Regular cardiac myocyte (primary cell): ENCODE measurements at places on chromosomes 4 and X. TPM values are rescaled to one million over a fixed set of nuclear protein-coding genes. Genes with fewer than 3 reads are reported as not detected.

Gene TRIM60
- not detected in 2 replicates for total RNA-seq

Gene BEX4
- 5.6 and 21.1 TPM in 2 replicates for total RNA-seq

Gene NCAPG
- 5.4 and 63.6 TPM in 2 replicates for total RNA-seq

Gene PRKG2
- 4.0 and 18.9 TPM in 2 replicates for total RNA-seq

Gene FRAS1
- 0.77 and 5.4 TPM in 2 replicates for total RNA-seq

Gene PAGE2B
- total RNA-seq = not detected in 2 replicates

Gene TSPAN7
- 0.28 TPM in 1 of 2 replicates, not detected in the other for total RNA-seq

Gene TCEAL7
- total RNA-seq = 36.2 and 58.9 TPM in 2 replicates

Gene FDCSP
- total RNA-seq = not detected in 2 replicates

Gene TEX28
- under 0.01 TPM in 1 of 2 replicates, not detected in the other for total RNA-seq

Gene IL3RA
- total RNA-seq = 0.19 TPM in 1 of 2 replicates, not detected in the other

Gene BMP3
- total RNA-seq = under 0.01 TPM in 1 of 2 replicates, not detected in the other

Gene MAGEA10
- total RNA-seq = not detected in 2 replicates

Gene GAGE1
- total RNA-seq = not detected in 2 replicates

Gene CPE
- total RNA-seq = 33.5 and 294 TPM in 2 replicates

Gene DCAF8L2
- not detected in 2 replicates for total RNA-seq

Gene LDOC1
- total RNA-seq = 4.2 and 4.6 TPM in 2 replicates

Gene CENPVL1
- not detected in 2 replicates for total RNA-seq

Gene C4orf50
- under 0.01 TPM in 1 of 2 replicates, not detected in the other for total RNA-seq

Gene PITX2
- total RNA-seq = 0.28 and 0.77 TPM in 2 replicates

Gene F8A3
- total RNA-seq = 2.7 and 2.8 TPM in 2 replicates

Gene PAGE2
- total RNA-seq = not detected in 2 replicates

Gene GRIA2
- total RNA-seq = under 0.01 TPM in 1 of 2 replicates, not detected in the other

Gene SMR3B
- not detected in 2 replicates for total RNA-seq
